ENCODE measurements at places on chromosomes 6 and 20.
A peak's percentile ranks its signal among the peaks of the same experiment; 100 is the strongest.

DNA sequence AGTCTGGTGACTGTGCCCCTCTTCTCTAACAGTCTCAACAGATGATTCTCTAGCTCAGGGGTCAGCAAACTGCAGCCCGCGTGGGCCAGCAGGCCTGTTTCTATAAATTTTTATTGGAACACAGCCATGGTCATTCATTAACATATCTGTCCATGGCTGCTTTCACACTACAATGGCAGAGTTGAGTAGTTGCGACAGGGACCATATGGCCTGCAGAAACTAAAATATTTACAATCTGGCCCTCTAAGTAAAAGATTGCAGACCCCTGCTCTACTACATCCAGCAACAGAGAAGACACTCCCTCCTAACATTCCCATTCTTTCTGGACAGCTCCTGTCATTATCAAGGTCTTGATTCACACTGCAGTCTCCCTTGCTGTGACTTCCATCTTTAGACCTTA lies 45.2 kb downstream of the PLAGL2 start:
- no peak for ATAC-seq

DNA sequence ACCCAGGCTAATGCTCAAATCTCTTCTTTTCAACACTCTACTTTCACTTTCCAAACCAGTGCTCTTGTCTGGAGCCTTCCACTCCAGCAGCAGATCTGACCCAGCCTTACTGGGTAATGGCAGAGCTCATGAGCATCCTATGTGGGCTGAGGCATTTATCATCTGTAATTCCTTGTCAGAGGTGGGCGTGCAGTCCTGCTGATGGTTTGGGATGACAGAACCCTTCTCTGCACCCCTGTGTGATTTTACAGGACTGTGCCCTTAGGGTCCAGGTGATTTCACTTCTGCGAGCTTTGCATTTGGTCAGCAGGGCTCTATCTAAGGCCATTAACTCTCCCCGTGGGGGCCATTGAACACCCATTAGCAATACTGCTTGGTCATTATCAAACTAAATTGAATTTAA lies 55.4 kb downstream of the LAMA4 start:
- peak; percentile 76 for ATAC-seq

- no peak for ATAC-seq
Observed at GRCh38 chr6:22099231-22099630, 197.6 kb downstream of the PRL start.

- no peak for ATAC-seq
Observed at GRCh38 chr6:57262488-57262887, 40.4 kb upstream of the RAB23 start.

DNA sequence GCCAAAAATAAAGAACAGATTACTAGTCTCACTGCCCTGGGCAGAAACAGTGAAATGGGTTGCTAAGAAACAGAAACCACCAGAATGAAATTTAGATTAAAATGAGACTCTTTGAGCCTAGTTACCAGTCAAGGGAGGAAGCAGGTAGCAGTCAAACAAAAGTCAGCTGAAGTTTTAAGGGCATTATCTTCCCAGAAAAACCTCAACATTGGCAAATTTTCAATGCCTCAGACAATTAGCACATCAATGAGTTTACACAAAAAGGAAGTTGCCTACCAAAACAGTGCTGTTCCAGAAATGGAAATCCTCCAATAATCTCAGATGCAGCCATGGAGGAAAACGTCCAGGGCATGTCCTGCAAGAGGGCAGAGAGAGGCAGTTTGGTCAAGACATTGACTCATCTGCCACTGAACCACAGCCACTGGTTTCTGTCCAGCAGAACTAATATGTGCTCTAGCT lies 399.7 kb upstream of the ADGRB3 start:
- no peak for ATAC-seq

DNA sequence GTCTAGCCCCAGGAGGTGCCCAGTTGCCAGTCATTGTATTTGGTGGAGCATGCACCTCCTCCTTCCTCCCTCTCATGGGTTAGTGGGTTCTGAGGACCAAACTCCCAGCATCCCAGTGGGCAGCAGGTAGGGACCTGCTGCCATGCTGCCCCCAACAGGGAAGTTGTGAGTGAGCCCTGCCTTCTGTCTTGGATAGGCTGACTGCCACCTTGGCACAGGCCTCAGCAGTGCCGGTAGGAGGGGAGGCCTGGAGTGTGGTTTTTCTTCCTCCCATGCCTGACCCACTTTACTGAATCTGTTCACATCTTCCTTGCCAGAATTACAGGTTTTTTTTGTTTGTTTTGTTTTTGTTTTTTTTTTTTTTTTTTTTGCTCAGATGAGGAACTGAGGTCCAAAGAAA lies 24.5 kb downstream of the PLCG1 start:
- ATAC-seq: no peak

DNA sequence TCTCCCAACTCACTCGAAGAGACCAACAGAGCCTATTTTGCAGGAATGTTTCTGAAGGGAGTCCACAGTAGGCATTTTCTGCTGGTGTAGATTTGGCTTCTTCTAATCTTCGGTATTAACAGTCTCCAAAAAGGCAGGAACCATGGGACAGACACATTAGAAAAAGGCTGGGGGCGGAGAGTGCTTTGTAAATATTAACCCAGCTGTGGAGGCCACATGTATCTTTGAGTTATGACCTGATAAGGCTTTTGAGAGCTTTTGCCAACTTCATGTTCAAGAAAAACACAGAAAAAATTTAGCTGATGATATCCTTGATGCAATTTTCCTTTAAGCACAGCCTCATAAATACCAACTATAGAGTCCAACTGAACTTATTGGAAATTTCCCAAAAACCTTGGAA lies 119.4 kb upstream of the TSHZ2 start:
- ATAC-seq: no peak

DNA sequence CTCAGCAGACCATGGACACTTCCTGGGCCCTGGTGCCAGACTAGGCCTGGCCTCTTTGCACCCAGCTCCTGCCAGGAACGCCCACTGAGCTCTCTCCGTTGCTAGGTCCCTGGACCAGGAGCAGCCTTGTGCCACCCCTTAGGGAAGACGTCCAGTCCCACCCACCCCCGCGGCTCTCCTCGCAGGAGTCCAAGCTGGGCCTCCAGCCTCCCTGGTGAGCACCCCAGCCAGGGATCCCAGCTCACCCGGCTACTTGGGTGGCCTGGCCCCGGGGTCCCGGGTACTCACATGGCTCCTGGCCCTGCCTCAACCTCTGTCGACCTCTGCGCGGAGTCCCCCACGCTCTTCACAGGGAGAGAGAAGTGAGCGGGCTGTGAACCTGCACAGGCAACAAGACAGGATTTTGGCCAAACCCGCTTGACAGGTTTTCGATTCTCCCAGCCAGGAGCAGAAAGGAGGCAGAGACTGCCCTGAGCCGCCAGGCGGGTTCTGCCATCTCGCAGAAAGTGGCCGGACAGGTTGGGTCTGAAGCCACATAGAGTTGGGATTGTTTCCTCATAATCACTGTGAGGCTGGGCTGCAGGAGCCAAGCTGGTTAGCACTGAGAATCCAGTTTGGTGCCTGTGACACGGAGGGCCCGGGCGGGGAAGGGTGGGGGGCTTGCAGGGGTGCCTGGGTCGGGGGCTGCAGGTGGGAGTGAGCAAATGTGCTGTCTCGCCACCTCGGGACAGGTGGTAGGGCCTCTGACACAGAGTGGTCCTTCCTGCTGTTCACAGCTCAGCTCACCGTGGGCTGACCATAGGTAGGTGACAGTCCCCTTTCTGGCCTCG lies at the start of gene RBBP8NL:
Gene RBBP8NL, minus strand, starts transcription at position 368 of the 830 bp plus-strand sequence. CDS start 7,892 bp downstream, outside the sequence.
- ATAC-seq: no peak

DNA sequence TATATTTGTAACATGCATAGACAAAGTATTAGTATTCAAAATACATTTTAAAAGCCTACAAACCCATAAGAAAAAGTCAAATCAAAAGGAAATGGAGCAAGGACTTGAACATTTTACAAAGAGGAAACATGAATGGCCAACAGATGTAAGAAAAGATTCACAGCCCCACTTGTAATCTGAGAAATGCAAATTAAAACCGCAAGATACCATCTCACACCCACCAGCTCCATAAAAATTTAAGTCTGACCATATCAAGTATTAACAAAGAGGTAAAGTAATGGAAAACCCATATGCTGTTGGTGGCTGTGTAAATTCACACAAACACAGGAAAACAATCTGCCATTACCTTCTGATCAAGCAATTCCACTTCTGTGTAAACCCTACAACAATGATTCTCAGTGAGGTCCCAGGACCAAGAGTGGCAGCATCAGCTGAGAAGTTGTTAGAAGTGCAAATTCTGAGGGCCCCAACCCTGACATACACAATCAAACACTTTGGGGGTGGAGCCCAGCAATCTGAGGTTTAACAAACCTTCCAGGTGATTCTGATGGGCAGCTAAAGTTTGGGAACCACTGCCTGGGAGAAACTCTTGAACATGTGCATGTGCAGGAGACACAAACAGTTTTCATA lies 30.9 kb downstream of the BCL2L1 start:
- ATAC-seq: no peak

GRCh38 chr6:162313922-162314660 lies 413.5 kb downstream of the PRKN start:
- no peak for ATAC-seq

DNA sequence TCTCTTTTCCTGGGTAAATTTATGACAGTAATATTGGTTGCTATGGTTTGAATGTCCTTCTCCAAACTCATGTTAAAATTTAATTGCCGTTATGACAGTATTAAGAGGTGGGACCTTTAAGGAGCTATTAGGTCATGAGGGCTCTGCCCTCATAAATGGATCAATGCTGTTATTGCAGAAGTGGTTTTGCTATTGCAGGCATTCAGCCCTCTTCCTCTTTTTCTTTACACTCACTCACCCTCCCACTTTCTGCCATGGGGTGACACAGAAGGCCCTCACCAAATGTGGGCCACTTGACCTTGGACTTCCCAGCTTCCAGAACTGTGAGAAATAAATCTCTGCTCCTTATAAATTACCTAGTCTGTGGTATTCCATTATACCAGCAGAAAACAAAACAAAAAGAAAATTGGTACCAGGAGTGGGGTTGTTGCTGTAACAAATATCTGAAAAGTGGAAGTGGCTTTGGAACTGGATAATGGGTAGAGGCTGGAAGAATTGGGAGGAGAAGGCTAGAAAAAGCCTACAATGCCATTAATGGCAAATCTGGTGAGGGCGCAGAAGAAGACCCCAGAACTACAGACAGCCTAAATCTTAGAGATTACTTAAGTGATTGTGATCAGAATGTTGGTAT lies 24.8 kb upstream of the IGF2R start:
- no peak for ATAC-seq

GRCh38 chr6:40569162-40569910 lies 17.8 kb downstream of the LRFN2 start:
- ATAC-seq: no peak

- ATAC-seq: no peak
Observed at GRCh38 chr6:15256538-15257271, 10.8 kb downstream of the JARID2 start.

DNA sequence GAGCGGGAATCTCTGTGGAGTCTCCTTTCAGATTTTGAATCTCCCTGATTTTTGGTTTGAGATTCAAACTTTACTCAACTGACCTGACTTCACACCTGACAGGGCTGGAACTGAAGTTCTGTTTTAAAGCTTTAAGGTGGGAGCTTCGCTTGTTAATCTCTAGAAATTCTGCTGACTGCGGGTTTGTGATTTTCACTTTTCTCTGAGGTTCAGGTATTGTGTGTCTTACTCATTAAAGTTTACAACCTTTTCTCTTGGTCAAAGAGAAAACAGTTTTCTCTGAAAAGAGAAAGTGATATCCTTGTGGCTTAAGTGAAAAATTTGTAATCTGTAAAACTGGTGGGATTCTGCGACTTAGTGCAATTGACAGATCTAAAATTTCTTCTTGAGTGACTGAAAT lies 20.7 kb upstream of the IGF2R start:
- no peak for ATAC-seq

DNA sequence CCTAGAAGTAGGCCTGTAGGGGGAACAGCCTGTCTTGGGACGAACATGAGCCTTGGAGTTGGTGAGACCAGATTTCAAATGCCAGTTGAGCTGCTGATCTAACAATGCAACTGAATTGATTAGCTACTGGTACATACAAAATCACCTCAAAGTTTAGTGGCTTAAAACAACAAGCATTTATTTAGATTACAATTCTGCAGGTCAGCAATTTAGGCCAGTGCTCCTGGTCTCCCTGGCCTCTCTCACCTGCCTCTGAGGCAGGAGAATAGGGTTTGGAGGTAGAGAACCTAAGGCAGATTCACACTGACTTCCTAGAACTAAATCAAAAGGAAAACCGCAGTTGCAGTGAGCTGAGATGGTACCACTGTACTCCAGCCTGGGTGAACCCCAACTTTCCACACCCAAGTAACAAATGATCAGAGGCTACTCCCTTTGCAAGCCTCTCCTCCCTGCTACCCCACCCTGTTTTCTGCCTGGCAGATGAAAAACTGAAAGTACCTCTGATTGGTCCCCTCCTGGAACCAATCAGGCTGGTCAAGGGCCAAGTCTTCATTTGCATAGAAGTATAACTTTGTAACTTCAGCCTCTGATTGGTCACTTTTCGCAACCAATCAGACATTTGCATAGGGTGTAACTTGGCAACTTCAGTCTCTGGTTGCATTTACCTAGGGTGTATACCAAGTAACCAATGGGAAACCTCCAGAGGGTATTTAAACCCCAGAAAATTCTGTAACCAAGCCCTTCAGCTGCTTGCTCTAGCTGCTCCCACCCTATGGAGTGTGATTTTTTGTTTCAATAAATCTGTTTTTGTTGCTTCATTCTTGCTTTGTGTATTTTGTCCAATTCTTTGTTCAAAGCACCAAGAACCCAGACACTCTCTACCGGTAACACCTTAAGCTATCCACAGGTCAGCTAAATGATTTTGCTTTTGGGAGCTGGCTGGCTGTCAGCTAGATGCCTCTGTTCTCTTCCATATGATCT lies 8.1 kb upstream of the UBR2 start:
- ATAC-seq: peak; percentile 89

- ATAC-seq: no peak
Observed at GRCh38 chr20:45115829-45116228, 855 bp upstream of the WFDC5 start.

DNA sequence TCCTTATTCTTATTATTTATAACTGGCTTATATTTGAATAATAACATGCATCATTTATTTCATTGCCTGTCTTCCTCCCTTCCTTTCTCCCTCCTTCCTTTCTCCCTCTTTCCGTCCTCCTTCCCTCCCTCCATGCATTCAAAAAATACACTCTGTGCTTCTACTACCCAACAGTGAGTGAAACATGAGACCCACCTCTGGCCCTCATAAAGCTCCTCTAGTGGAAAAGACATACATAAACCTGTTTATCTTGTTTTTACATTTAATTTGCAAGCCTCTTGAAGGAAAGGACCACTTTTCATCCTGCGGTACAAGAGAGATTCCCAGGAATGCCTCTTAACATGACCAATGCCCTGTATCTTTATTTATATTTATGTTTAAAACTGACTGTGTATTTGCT lies 21.8 kb upstream of the ISM1 start:
- ATAC-seq: no peak
